ENCODE measurements at places on chromosomes 1 and 21. TPM values are rescaled to one million over a fixed set of nuclear protein-coding genes. Genes with fewer than 3 reads are reported as not detected.

GRCh38 chr1:46204406-46204742 lies 1.2 kb downstream of the LURAP1 start:
- peak; percentile 68 for DNase-seq

NDUFS2 gene
- total RNA-seq: 89.2 TPM

DNA sequence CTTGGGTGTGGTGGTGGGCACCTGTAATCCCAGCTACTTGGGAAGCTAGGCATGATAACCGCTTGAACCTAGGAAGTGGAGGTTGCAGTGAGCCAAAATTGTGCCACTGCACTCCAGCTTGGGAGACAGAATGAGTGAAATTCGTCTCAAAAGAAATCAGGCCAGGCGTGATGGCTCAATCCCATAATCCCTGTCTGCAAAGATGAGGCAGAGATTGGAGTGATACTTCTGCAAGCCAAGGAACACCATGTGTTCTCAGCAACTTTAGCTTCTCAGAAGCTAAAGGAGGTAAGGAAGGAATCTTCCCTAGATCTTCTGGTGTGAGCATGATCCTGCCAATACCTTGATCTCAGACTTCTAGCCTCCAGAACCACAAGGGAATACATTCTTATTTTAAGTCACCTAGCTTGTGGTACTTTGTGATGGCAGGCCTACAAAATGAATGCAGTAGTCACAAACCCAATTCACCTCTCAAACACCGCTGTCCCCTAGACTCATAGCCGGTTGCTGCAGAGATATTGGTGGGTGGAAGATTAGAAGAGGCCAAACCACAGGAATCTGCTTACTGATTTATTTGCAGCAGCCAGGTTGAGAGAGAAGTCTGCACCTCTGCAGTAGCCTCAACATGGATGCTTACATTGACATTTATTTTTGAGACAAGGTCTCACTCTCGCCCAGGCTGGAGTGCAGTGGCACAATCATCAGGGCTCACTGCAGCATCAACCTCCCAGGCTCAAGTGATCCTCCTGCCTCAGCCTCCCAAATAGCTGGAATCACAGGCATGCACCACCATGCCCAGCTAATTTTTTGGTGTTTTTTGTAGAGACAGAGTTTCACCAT lies 18.6 kb downstream of the L1TD1 start:
- peak; percentile 22 for DNase-seq

CHD1L gene
- total RNA-seq: 21.8 TPM

GRCh38 chr1:30028283-30028682 lies 695.1 kb downstream of the MATN1 start:
- DNase-seq: no peak

LMX1A gene
- total RNA-seq: not detected

Data from sigmoid colon (tissue), 7 donors.